ENCODE measurements at places on chromosomes 12 and 14.

DNA sequence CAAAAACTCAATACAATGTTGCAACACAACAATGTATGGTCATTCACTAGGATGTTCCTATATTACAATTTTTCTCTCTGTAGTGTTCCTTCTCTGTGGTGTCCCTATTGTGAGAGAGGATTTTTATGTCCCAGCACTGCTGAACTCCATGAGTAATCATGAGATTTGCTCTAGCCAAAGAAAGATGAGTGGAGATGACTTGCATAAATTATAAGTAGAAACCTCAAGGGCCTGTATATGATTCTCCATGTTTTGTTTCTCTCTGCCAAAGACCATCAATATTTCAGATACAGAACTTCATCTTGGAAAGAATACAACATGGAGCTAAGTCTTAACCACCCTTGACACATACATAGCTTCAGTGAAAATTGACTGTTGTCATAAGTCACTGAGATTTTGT is 579.1 kb downstream of the TMTC2 start:
- H3K4me3 ChIP-seq, result no peak overlapping the region
- no peaks in the 10 kb centered on the region for H3K36me3 ChIP-seq
- no peak overlapping the region for H3K27ac ChIP-seq

DNA sequence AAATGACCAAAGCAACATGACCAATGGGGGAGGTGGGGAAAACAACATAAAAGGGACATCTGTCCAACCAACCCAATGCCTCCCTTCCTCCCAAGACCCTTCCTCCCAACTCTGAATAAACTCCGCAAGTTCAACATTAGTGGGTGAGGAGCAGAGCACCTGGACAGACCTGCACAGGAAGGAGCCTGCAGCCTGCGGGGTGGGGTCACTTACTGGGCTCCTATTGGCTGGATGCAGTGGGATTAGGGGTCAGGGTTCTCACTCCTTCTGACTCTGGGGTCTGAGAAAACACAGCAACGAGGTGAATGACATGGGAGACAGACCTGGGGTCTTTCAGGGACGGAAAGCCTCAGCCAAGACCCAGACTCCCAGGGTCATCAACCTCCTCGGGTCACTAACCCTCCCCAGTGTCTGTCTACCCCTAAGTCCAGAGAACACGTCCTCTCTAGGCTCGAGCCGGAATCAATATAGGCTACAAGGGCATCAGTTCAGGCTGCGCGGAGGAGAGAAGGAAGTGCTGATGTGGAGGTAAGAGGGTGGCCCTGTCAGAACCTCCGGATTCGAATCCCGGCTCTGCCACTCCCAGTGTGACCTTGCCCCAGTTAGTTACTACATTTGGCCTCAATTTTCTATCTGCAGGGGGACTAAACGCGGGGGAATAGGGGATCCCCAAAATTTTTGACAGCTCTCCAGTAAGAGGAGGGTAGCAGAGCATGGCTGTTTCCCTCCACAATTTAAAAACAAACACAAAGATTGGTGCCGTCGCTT is 860 bp downstream of the NDRG2 start:
- H3K36me3 ChIP-seq, result no peaks in the 10 kb centered on the region
- no peak overlapping the region for H3K27ac ChIP-seq
- DNase-seq, result no peak
- peaks cover 39% of the 10 kb centered on the region for H3K27me3 ChIP-seq

DNA sequence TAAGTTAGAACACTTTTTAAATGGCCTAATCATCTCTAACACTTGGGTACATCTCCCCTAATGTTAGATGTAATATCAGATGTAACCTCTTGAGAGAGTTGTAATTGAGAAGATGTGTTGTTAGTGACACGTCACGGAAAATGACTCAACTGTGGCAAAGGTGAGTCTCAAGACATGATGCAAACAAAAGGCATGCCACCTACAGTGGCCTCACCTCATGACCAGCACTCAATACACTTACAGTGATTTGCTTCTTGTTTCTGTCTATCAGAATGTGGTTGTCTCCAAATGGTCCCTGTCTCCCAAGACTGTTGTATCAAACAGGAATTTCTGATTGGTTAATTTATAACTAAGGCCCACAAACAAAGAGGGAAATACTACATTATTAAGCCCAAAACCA is 91.2 kb downstream of the SLC25A21 start:
- H3K4me3 ChIP-seq, result no peak overlapping the region
- H3K27ac ChIP-seq, result no peak overlapping the region
- no peaks in the 10 kb centered on the region for H3K4me1 ChIP-seq
- H3K27me3 ChIP-seq, result no peaks in the 10 kb centered on the region
- H3K36me3 ChIP-seq, result no peaks in the 10 kb centered on the region

- no peak overlapping the region for H3K4me3 ChIP-seq
- H3K36me3 ChIP-seq, result no peaks in the 10 kb centered on the region
- H3K27ac ChIP-seq, result no peak overlapping the region
- peaks cover 61% of the 10 kb centered on the region for H3K27me3 ChIP-seq
Observed at GRCh38 chr14:103055695-103056094, 1.7 kb downstream of the CDC42BPB start.
